ENCODE measurements at places on chromosomes 6 and 20.

GRCh38 chr6:21019614-21020013 is 485.4 kb downstream of the CDKAL1 start:
- DNase-seq = no peak

GRCh38 chr6:5960456-5960855 is 46.3 kb downstream of the NRN1 start:
- no peak for DNase-seq

- no peak for DNase-seq
Observed at GRCh38 chr20:40961686-40962640, 66.7 kb upstream of the TOP1 start.

GRCh38 chr20:21126581-21126870 is 644 bp downstream of the KIZ start:
- no peak for DNase-seq

- no peak for DNase-seq
Observed at GRCh38 chr6:165936660-165937059, 231.0 kb downstream of the TBXT start.

DNA sequence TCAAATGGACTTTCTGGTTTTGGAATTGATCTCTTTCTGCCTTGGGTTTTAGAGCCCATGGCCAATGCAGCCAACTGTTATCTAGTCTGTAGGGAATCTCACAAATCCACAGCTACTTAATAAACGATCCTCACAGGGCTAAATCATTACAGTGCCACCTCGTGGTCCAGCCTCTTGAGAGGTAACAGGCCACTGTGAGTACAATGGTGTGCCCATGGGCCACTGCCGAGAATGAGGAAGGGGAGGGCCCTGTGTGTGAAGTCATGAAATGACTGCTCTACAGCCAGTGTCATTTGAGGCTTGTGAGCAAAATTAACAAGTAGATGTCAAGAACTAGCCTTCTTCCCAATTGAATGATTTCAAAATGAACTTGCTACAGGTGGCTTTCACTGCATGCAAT is 54.3 kb upstream of the GMPR start:
- DNase-seq = peak; percentile 87

- peak; percentile 96 for DNase-seq
Observed at GRCh38 chr6:9455864-9456658, 958.8 kb downstream of the TFAP2A start.

- DNase-seq = no peak
Observed at GRCh38 chr20:32526125-32526524, 59.0 kb downstream of the NOL4L start.

- DNase-seq = no peak
Observed at GRCh38 chr6:3835055-3835731, 14.0 kb upstream of the FAM50B start.

DNA sequence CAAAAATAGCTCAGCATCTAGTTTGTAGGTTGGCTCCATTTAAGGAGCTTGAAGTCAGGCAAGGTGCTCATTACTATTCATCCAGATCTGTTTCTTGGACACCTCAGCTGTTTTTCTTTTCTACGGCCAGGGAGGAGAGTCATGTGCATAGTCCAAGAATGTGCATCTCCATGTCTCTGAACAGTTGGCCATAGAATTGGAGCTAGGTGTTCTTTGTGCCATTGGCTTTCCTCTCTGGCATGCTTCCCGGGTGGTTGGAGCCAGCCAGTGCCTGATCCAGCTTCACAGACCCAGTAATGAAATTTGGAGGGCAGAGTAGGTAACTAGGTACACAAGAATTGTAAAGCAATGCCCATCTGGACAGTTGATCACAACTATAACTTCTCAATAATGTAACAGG is 21.6 kb downstream of the EYA4 start:
- DNase-seq = no peak

- peak; percentile 32 for DNase-seq
Observed at GRCh38 chr6:134314006-134314821, 3.7 kb downstream of the SGK1 start.

GRCh38 chr6:117938311-117938995 is 31.4 kb downstream of the SLC35F1 start:
- no peak for DNase-seq

GRCh38 chr6:170271771-170272314 is 19.0 kb downstream of the DLL1 start:
- DNase-seq = no peak
